NCI-H2081 treated with DMSO at 0.1 percent for 48 hours (cell line): ENCODE measurements at places on chromosomes 1 and 21.

DNA sequence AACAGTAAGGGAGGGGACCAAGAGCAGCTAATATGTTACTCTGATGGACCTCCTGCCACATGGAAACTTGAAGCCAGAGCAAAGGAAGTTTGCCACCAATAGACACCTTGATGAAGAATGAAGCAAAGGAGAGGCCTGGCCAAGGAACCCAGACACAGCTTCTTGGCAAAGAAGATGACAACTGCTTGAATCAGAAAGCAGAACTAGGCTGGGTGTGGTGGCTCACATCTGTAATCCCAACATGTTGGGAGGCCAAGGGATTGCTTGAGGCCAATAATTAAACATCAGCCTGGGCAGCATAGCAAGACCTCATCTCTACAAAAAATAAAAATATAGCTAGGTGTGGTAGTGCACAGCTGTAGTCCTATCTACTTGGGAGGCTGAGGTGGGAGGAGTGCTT lies 31.7 kb upstream of the CAPZB start:
- DNase-seq: no peak

GRCh38 chr1:241408170-241408569 lies 51.2 kb upstream of the RGS7 start:
- no peak for DNase-seq

DNA sequence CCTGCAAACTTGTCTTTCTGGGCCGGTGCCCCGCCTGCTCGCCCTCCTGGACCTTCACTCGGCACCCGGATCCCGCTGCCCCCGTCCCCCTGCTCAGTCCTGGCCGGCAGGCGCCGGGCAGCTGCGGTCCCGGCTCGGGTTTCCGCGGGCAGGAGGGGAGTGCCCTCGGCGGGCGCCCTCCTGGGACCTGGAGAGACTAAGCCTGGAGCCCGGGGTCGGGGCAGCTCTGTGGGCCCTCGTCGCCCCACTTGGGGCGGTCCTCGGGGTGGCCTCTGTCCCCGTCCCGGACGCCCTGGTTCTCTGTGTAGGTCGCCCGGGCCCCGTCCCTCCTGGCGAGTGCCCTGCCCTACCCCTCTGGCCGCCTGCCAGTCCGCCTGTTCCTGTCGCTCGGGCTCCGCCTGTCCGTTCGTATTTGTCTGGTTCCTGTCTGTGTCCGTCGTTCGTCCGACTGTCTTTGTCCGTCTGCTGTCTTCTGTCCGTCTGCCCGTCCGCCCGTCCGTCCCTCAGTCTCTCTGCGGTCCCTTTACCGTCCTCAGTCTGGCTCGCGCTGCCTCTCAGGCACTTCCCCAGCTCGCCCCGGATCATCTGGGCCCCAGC lies 490 bp downstream of the SERINC2 start:
- no peak for DNase-seq

DNA sequence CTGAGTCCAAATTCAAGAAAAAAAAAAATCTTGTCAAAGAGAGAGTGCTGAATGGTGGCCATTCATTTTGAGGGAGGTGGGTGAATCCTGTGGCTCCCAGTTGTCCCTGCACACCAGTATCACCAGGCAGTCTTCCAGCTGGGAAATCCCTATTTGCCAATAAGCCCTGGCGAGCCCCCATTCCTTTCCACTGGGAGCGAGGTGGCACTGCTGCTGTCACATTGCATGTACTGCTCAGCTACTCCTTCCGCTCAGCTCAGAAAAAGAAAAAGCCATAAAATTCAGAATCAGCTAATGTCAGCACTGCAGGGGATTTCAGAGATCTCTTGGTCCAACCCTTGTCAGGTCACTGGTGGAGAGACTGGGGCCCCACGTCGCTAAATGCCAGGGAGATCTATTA lies 298.5 kb downstream of the OMA1 start:
- no peak for DNase-seq

- DNase-seq: no peak
Observed at GRCh38 chr1:55321942-55322341, 106.8 kb upstream of the USP24 start.

DNA sequence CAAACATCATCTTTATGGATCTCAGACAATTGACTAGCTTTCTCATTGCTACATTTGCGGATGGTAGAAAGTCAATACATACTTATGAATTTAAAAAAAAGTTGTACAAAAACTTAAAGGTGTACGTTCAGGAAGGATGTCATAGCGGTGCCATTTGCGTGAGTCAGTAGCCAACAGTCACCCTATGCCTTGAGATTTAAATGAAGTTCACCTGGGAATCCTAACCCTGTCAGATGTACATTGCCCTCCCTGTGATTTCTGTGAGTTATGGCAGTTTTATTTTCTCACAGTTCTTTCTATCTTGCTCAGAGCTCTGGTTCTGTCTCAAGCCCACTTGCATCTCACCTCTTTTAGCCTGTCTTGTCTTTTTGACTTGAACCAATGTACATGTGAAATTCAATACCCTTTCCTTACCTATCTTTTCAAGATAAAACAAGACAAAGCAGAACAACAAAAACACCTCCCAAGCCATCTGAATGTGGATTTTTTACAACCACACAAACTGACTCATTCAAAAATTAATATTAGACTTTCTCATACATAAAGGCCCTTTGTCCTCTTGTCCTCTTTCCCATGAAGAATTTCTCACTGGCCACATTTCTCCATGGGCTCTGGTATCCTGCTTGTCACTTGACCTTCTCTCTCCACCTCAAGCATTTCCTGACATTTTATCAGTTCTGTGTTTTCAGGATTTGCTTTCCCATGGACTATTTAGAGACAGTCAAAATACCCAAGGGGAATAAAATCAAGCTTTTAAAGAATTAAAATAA lies 25.3 kb upstream of the ZNF697 start:
- no peak for DNase-seq

GRCh38 chr1:17586172-17586964 lies 46.9 kb downstream of the ARHGEF10L start:
- no peak for DNase-seq

DNA sequence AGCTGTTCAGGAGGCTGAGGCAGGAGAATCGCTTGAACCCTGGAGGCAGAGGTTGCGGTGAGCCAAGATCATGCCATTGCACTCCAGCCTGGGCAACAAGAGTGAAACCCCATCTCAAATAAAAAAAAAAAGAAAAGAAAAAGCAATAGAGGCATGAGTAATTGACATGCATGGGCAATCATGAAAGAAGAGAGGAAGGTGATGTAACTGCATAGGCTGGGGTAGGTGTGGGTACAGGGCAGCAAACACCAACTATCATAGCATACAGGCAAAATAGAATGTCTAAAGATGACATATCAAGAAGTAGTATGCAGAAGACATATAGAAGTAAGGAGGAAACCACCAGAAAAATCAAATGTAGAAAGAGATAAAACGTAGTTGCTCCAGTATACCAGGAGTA lies 19.0 kb upstream of the MGST3 start:
- DNase-seq: no peak

DNA sequence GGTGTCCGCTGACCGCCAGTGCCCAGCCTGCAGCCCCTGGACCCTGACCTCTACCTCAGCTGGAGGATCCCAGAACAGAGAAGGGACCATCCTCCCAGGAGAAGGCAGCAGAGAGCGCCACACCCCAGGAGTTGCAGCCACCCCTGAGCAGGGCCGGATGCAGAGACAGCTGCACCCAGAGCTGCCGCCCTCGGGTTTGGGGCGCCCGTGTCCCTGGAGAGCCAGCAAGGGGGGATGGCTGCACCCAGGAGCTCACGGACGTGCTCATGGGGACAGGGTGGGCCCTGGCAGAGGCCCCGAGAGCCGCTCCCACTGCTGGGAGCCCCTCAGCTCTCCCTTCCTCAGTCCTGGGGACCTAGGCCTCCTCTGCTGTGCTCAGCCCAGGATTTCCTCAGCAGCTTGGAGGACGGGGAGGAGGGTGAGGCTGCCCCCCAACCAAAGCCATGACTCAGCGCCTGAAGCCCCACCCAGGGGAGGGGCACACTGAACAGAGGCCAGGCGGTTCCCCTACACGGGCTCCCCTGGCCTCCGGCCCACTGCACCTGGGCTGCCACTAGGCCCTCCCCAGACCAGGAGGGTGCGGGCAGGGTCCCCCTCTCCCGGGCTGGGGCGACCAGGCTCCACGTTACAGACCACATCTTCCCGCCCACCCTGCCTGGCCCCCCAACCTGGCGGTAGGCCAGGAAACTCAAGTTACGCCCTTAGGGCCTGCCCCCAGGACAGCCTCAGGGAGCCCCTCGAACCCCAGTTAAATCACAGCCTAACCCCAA lies 2.2 kb downstream of the ACAP3 start:
- DNase-seq: no peak

- DNase-seq: no peak
Observed at GRCh38 chr1:65409314-65409713, 11.2 kb upstream of the LEPR start.

- DNase-seq: no peak
Observed at GRCh38 chr1:227449741-227450441, 113.5 kb upstream of the ZNF678 start.
